Activated naive CD4-positive, alpha-beta T cell treated with anti-CD3 and anti-CD28 coated beads, Interleukin-2, amount 50 U/mL, for 72 hours (primary cell): ENCODE measurements at places on chromosomes 5 and 9.
A peak's percentile ranks its signal among the peaks of the same experiment; 100 is the strongest.

DNA sequence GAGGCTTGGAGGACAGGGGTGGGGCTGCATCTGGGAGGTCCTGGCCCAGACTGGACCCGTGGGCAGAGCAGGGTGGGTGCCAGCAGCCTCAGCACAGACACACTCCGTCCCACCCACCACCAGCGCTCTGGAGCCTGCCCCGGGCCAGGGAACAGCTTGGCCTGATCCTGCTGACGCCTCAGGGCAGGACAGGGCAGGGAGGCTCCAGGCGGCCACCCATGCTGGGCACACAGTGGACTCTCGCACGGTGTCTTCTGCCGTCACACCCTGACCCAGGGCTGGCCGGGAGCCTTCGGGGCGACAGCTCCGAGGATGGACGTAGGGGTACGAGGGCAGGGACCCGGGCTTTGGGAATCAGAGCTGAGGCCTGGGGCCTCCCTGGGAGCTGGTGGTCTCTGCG lies 8.2 kb upstream of the PTGDS start:
- DNase-seq = no peak

- DNase-seq = no peak
Observed at GRCh38 chr5:159553792-159554191, 223.5 kb upstream of the IL12B start.

DNA sequence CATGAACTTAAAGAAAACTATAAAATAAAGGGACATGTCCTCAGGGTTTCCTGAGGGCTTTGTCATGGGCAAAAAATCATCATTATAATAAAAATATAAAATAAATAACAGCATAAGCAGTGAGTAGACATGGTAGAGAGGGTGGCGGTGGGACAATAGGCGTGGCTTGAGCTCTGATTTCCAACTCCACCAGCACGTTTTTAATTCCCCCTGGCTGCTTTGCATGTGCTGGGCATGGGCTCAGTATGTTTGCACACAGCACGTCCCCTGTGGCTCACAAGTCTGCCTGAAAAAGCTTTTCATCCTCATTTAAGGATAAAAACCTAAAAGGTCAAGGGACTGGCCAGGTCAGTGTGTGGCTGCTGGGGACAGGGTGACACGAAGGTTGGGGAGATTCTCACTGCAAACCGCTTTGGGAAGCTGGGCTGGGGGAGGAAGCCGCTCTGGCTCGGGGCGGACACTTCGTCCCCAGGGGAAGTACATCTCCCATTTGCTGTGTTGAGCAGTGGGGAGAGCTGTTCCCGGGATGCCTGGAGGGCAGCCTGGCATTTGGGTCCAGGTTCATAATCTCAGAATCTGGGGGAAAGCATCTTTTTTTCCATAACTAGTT lies 32.6 kb downstream of the NKX2-5 start:
- no peak for DNase-seq

DNA sequence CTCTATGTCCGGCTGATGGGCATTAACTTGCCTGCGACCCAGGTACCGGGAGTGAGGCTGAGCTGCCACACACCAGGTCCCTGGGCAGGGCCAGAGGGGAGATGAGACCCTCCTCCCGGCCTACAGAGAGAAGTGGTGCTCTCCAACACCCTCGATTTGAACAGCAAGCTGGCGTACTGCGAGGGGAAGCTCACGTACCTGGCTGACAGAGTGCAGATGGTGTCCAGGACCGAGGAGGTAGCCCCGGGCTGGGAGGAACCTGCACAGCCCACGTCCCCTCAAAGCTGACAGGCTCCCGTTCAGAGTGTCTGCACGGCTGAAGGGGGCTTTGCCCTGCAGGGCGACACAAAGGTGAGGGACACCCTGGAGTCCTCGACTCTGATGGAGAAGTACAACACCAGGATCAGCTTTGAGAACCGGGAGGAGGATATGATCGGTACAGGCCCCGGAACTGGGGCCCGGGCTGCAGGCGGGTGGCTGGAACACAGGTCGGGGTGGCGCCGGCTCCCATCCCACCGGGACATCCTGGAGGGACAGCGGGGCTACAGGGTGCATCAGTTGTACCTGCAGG lies 1.0 kb upstream of the RABL6 start:
- no peak for DNase-seq

DNA sequence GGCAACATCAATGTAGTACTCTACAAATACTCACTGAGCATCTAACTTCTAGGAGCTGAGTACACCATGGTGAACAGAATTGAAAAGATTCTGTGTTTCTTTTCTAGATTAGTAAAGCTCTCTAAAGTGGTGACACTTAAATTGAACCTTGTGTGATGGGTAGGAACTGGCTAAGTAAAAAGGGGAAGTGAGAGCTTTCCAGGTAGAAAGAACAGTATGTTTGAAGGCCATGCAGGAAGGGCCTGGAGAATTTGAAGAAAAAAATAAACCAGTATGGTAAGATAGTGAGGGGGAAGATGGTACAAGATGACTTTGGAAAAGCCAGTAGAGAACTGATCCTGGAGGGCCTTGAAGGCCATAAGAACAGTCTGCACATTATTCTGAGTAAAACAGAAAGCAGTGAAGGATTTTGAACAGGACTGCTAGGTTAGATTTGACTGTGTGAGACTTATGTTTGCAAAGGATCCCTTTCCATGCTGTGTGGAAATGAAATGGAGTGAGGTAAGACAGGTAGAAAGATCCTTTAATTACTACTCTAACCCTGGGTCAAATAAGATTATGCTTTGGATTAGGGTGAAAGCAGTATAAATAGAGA lies 46.7 kb upstream of the UBQLN1 start:
- no peak for DNase-seq

- DNase-seq = no peak
Observed at GRCh38 chr5:34055667-34056066, 12.7 kb upstream of the C1QTNF3 start.

DNA sequence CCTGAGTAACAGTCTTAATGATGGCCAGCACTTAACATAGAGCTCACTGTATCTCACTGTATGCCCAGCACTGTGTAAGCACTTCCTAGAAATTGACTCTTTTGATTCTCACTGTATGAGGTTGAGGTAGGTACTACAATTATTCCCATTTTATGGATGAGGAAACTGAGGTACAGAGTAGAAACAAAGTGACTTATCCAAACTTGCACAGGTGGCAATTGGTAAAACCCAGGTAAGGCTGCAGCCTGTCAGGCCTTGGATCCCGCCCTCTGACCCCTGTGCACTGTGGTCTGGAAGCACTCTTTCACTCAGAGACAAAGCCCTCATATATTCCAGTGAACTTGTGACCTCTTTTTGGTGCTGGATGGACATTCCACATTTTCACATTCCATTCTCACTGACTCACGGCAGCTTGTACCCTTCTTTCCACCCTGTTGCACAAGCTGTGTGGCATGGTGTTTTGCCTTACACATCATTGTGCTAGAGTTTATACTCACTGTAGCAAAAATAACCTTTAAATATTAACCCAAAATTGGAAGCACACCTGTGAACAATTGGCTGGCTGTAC lies 21.7 kb downstream of the ANKRD55 start:
- DNase-seq = no peak

GRCh38 chr5:17734011-17734410 lies 99.8 kb downstream of the TAF11L14 start:
- DNase-seq = no peak

- DNase-seq = no peak
Observed at GRCh38 chr5:112960863-112961504, 15.6 kb upstream of the DCP2 start.

GRCh38 chr5:178282391-178282790 lies 49.8 kb upstream of the PHYKPL start:
- no peak for DNase-seq

DNA sequence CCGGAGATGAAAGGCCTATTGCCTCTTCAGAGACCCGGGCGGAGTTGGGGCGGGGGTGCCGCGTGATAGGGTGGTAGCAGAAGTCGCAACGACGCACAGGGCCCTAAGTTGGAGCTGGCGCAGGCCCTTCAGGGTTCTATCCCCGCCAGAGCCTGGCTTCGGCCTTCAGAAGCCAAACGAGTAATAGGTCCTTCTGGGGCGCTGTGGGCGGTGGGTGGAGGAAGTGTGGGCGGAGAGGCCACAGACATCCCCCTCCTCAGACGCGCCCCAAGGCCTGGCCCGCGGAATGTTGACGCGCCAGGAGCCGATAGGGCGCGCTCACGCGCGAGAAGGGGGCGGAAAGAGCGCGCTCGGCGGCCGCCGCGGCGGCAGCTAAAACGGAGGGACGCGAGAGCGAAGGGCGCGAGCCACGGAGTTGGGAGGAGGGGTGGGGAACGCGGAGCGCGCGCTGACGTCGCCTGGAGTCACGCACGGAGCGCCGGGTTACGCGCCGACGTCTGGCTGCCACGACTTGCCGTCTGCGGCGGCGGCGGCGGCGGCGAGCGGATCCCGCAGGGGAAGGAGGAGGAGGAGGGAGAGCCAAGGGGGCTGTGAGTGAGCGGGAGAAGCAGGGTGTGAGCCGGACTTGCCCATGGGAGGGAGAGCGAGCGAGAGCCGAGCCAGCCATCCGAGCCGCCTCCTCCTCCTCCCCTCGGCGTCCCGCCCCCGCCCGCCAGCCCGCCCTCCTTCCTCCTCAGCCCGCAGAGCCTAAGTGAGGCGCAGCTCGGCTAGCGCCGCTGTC lies 6.4 kb upstream of the PURA start:
- DNase-seq = peak; percentile 89

GRCh38 chr9:104071589-104071988 lies 22.5 kb upstream of the SMC2 start:
- DNase-seq = no peak

- DNase-seq = no peak
Observed at GRCh38 chr5:36660397-36661049, 54.1 kb downstream of the SLC1A3 start.

DNA sequence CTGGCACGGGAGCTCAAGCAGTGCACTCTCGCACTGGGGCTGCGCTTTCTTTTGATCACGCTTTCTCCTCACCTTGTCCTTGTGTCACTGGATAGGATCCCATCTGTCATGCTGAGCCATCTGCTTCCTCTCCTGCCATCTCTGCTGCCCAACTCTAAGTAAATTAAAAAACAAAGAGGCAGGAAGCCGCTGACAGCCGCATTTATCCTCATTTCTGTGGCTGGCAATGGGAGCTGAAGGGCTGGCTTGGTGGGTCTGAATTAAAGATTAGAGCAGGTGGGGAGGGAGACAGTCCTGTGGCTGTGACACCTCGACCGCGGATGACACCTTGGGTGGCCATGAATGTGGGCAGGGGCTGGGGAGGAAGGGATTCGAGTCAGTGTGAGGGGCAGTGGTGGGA lies 159.2 kb upstream of the ALDH1B1 start:
- DNase-seq = no peak

DNA sequence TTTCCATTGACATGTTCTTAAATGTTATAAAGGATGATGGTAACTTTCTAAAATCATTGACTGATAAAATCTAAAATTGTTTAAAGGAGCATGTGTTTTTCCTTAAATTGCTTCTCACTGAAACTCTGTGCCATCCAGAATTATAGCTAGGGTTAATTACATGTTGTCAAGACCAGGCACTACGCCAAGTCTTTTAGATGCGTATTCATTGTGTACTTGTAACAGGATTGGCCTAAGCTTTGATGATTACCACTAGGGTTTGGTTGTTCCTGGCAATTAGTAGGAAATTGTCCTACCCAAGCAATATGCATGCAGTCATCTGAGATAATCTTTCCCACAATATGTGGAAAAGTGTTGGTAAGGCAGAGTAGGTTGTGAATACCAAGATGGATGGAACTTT lies 43.8 kb downstream of the PRKACG start:
- no peak for DNase-seq

DNA sequence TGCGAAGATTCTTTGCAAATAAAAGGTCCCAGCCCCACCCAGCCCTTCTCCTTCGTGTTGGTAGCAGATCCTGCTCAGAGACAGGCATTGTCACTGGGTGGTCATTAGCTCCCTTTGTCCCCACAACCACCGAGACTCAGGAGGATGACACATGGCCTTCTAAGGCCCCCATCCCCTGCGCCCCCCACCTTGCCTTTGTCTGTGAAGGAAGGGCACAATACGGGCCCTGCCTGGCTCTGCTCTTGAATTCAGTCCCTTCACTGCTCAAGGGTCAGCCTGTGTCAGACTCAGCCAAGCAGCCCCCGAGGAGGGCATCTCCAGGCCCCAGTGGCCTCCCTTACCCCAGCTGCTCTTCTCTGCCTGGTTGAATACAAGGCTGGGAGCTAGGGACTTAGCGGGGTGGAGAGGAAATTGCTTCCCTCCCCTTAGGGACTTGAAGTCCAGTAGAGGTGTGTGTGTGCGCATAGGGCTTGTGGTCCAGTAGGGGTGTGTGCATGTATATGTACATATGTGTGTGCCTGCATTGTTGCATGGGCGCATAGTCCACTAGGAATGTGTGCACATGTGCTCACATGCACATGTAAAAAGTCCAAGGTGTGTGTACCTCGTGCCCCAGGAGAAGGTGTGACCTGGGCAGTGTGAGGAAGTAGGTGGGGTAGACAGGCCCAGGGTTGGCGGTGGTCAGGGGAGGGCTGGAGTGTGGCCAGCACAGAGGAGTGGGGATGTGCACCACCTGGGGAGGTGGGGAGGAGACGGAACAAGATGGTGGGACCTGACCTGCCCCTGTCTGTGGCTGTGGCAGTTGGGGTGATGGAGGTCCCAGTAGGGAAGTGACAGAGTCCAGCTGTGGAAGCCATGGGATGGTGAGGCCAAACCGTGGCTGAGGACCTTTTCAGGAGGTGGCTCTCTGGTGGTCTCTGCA lies 59.1 kb downstream of the PHF2 start:
- DNase-seq = no peak

- no peak for DNase-seq
Observed at GRCh38 chr9:112502175-112502946, 15.7 kb downstream of the KIAA1958 start.

DNA sequence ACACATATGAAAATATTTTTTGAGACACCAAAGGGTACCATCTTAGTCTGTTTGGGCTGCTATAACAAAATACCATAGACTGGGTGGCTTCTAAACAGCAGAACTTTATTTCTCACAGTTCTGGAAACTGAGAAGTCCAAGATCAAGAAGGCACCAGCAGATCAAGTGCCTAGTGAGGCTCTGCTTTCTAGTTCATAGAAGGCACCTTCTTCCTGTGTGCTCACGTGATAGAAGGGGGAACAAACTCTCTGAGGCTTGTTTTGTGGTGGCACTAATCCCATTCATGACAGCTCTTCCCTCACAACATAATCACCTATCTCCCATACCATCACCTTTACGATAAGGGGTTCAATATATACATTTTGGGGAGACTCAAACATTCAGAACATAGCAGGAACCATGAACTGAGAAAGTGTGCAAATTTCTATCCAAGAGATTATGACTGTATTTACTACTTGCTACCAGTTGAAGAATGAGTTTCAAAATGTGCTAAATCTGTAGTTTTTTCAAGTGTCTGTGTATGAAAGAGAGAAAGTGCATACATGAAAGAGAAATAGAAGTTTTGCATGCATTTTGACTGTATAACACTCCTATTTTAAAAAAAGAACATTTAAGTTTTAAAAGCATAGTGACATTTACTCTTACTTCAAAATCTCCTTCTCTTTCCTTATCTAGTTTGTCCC lies 207.3 kb downstream of the PARP8 start:
- DNase-seq = no peak

GRCh38 chr5:173932695-173933139 lies 44.6 kb downstream of the CPEB4 start:
- no peak for DNase-seq

- no peak for DNase-seq
Observed at GRCh38 chr5:141598391-141599345, 20.1 kb downstream of the DIAPH1 start.

GRCh38 chr9:6660512-6660911 lies 15.0 kb upstream of the GLDC start:
- DNase-seq = no peak

GRCh38 chr5:68463606-68464005 lies 248.1 kb downstream of the PIK3R1 start:
- DNase-seq = no peak
